ENCODE measurements at places on chromosomes 7 and 10.

DNA sequence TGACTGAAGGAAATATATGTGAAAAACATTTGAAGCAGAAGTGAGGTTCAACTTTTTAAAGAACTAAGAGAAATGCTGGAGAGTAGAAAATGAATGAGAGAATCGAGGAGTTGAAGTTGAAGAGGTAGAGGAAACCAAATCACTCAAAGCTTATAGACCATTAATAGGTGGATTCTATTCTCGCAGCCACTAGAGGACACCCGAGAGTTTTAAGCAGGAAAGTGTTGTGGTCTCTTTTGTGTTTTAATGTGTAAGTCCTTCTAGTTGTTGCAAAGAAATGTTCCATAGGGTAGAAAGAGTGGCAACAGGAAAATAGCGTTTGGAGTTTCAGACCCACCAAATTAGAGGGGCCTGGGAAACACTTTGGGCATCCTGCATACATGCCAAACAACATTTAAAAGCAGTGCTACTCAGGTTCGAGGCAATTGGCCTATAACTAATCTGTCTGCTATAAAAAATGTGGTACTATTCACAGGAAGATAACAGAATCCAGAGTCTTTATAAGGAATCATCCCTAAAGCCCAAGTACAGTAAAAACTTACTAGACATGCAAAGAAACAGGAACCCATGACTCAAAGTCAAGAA lies 75.3 kb upstream of the TAS2R16 start:
- DNase-seq, result peak; percentile 11

- DNase-seq, result no peak
These were observed 115.4 kb downstream of the MDFIC start for GRCh38 chr7:115037128-115037802.

- DNase-seq, result peak; percentile 84
These were observed 35.5 kb upstream of the NCAPG2 start for GRCh38 chr7:158740013-158740656.

GRCh38 chr10:101018600-101019439 lies 12.1 kb downstream of the PDZD7 start:
- DNase-seq, result peak; percentile 87

DNA sequence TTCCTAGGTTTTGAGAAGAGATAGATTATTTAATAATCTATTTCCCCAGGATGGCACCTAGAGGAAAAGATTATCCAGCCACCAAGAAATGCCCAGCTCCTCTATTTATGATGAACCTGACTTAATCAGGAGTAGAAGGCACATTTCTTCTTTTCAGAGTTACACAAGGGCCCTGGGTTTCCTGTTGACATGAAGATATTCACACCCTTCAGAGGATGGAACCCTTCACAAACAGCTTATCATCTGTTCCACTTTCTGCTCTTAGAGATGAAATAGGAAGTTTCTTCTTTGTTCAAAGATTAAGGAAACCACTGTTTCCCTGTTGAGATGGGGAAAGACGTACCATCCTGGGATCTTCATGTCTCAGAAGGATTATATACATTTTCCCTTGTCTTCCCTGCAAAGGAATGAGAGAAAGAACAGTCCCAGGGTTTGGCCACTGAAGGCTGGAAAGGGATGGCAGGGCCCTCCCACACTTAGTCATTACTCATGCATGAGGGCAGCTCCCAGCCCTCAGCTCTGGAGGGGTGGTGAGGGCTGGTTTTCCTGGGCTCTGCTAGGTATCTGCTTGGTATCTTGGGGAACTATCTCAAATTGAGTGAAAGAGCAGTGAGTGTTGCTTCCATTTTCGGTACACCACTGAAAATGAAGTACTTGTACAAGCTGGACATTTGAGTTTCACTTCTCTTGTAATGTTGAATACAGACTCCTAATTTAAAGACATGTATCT lies 64.0 kb downstream of the MTPAP start:
- DNase-seq, result peak; percentile 7

DNA sequence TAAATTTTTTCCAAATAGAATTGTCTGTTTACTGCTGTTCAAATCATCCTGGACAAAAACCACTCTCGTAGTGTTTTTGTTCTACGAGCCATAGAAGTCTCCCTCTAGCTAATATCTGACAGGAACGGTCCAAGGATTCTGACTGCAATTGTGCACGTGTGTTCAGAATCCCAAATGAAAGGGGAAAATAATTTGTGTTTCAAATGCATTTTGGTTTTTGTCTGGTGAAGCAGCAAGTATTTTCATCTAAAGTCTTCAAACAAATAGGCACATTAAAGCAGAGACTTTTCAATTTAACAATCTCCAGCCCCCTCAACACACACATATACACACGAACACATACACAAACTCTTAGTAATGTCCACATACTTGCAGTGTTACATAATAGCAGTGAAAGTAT lies 475 bp downstream of the NEUROD6 start:
- no peak for DNase-seq

DNA sequence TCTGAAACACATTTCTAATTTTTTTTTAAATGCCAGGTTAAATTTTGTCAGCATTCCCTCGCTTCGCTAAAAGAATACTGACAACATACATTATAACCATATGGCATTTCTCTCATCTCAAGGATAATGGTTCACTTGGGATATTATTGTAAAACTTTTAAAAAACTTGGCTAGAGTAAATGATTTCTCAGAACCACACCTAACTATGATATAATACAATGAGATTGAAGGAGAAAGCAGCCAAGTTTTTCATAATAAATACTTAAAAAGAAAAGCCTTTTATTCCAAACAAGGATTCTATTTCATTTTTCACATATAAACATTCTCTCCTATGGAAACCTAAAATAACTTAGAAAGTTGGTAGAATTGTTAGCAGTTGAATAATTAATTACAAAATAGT lies 413.9 kb downstream of the HGF start:
- no peak for DNase-seq

DNA sequence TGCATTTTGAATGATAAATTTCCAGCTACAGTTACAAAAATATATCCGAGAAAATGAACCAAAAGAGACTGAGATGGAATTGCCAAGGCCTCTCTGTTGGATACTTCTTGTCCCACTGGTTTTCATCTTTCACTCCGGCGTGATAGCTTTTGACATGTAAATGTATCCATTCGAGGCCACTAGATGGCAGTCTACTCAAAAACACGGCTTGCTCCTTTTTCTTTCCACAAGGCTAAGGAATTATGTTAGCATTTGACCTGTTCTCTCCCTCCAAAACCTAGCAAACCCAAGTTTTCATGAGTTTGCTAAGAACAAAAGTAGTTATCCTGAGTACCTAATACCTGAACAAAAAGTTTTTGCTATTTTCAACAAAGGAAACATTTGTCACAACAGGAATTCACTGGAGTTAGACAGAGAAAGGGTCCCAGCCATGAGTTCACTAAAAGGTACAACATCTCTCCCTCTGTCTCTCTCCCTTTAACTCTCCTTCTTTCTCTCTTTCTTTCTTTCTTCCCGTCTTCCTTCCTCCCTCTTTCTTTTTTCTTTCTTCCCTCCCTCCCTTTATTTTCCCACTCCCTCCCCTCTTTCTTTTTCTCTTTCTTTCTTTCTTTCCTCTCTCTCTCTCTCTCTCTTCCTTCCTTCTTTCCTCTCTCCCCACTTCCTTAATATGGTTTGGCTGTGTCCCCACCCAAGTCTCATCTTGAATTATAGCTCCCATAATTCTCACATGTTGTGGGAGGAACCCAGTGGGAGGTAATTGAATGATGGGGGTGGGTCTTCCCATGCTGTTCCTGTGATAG lies 207.9 kb upstream of the MYO3A start:
- DNase-seq, result peak; percentile 57

- DNase-seq, result no peak
These were observed 78.5 kb downstream of the APBB1IP start for GRCh38 chr10:26516540-26517101.

DNA sequence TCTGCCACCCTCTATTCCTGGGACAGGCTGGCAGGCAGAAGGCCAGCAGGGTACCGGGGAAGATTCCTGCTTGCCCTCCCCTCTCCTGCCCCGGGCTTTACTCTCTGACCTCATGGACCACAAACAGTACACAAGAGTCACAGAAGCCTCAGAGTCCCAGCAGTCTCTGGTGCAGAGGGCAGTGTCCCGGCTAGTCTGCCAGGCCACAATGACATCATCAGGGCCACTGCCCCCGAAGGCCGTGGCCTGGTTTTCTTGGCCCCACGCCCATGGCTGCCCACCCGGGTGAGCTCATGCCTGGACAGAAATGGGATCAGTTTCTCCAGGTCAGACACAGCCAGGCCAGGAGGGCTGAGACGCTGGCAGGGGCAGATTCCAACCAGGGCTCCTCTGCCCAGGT lies 91.9 kb downstream of the MYL10 start:
- no peak for DNase-seq

- DNase-seq, result no peak
These were observed 345.7 kb downstream of the THSD7A start for GRCh38 chr7:11486271-11486670.

DNA sequence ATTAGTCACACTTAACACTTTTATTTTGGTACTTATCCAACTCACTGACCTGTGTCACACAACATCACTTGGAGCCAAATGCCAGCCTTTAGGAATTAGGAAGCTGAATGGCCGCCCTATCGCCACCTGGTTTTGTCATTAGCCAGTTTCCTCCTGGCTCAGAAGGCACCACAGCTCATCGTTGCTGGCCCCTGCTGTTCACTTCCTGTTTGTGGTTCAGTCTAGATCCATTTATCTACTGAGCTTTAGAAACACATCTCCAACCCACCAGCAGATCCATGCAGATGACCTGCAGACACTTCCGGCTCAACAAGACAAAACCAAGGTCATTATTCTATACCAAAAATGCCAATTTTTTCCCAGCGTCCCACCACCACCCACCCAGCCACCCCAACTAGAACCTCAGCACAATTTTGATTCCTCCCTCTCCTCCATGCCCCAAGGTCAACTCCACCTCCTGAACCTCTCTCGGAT lies 193.5 kb upstream of the NEBL start:
- no peak for DNase-seq

DNA sequence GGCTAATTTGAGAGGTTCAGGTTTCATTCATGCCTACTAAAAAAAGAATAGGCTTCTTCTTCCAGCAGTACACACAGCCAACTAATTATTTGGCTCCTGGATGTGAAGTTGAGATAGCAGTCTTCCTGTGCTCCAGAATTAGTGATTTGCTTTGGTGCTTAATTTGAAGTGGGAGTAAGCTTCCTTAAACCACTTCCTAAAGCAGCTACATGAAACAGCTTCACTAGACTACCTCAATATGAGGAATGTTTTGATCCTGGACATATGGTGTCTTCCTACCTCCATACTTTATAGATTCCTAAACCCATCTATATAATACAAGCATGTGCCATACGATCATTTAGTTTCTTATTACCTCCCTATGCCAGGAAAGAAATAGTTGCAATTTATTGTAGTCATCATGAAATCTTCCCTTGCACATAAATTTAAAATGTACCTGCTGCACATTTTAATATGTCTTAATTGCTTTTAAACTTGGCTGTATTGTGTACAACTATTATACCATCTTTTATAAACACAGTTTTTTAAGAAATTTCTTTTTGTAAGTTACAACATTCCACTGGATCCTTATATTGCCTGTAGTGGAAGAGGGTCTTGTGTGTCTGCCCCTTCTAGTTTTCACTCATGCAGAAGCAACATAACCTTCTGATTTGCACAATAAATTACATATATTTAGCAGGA lies 8.6 kb downstream of the VIM start:
- DNase-seq, result no peak

GRCh38 chr10:5544216-5544805 lies 19.6 kb downstream of the CALML3 start:
- DNase-seq, result no peak

DNA sequence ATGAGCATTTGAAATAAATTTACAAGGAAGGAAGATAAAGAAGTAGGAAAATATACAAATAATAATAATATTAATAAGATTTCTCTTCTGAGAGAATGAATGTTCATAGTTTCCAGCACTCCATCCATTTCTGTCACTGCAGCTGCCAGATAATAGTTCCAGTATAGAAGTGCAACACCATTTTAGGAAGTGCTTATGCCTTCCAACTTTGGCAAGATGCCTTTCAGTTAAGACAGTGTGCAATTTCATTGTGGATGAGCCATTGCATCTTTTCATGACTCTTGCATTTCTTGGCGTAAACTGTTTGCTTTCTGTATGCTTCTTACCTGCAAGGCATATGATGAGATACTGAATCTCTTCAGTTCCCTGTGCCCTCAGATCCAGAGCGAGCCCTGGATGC lies 185.0 kb downstream of the PDE1C start:
- DNase-seq, result no peak

GRCh38 chr7:36851382-36851781 lies 127.1 kb upstream of the AOAH start:
- DNase-seq, result no peak

GRCh38 chr7:42690794-42691639 lies 220.9 kb downstream of the C7orf25 start:
- peak; percentile 55 for DNase-seq

- peak; percentile 64 for DNase-seq
These were observed 111.4 kb downstream of the COL28A1 start for GRCh38 chr7:7424151-7424873.

- DNase-seq, result no peak
These were observed 240.7 kb downstream of the TCERG1L start for GRCh38 chr10:131070856-131071255.

DNA sequence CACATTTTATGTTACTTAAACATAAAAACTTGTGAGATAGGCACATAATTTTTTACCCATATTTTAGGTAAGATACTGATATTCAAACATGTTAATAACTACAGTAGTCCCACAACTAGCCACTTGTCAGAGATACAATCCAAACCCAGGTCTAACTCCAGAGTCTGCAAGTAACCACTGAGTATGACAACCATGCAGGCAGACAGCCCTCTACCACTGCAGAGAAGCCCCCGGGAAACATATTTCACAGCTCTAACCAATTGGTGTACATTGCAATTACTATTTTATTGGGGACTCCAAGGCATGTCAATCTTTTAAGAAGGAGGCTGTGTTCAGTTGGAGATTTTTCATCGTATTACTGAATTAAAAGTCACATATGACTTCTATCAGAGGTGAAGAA lies 107.2 kb upstream of the FAM133B start:
- no peak for DNase-seq

DNA sequence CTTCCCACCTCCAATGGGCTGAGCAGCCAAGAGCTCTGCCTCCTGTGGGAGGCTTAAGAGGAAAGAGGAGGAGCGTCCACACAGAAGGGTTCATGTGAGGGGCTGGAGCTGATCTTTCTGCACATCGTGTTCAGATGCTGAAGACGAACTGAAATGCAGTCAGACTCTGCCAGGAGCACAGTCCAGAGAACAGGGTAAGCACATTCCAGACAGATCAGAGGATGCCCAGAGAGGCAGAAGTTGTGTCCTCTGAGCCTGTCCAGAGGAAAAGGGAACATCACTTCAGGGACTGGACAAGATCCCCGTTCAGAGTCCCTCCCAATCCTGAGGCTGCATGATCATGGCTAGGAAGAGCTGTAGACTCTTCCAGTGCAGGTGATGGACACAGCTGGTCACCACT lies 72.9 kb downstream of the ITIH5 start:
- no peak for DNase-seq

Measured in brain microvascular endothelial cell (primary cell).